ENCODE measurements at places on chromosomes 6 and 20. TPM values are rescaled to one million over a fixed set of nuclear protein-coding genes. Genes with fewer than 3 reads are reported as not detected.

DNA sequence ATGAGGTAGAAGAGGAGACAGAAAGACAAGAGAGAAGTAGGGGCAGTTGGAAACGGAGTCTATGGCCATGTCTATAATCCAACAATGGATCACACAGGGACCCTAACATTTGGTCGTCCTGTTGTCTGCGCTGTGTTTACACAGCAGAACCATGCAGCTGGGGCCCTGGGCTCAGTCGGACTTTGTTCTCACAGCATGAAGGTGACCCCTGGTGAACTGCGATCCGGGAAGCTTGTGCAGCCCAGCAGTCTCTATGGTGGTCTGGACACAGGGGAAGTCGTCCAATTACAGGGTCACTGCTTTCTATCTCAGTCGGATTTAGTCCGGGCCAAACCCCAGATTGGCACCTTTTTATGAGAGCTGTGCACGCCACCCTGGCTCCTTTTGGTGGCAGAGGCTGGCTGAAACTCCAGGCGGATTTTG is 153.6 kb downstream of the FOXA2 start:
- DNase-seq = no peak

DNA sequence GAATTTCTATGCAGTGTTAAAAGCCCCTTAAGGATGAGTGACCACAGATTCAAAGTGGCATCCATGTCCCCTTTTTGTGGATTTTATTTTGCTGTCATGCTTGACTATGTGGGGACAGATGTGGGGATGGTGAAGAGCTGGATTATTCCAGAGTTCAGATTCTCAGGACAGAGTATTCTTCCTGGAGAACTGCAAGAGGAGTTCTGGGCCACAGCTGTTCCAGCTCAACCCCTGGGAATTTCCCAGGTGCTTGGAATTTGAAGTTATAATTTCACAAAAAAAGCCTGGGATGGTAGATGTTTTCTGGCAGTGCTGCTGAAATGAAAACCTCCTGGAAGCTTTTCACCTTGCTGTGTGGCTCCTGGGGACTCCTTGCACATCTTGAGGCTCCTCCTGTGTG is 671.8 kb upstream of the MARCKS start:
- DNase-seq = no peak

DNA sequence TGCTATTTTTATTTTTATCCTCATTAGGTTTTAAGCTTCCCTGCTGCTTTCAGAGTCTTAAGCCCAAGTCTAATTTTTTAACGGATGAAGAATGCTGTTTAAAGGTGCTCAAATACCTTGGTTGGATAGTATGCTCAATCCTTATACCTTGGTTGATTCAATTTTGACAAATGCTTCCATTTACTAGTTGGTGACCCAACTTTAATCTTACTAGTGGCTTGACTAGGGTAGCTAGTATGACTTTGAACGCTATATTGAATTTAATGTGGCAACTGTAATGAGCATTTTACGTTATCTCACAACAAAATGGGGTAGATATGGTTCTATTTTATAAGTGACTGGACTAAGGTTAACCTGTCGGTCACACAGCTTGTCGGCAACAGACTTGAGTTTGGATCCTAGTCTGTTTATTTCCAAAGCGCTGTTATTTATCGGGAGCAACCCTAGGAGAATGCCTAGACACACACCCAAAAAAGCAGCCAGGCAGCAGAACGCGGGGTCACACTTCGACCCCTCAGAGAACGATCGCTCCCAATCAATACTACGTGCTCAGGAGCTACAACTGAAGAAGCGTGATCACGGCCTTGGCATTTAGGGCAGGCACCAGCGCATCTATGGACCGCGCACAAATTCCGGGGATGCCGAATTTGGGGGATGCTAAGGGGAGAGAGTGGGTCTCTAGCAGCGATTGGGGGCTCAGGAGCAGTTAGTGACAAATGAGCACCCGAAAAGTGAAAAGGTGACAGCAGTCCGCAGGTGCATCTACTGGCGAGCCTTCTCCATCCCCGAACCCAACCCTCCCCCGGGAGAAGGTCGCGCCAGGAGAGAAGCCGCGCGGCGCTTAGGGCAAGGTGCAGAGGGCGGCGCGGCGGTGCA is 586 bp upstream of the ALDH5A1 start:
- no peak for DNase-seq

GRCh38 chr6:40723967-40724366 is 136.8 kb upstream of the LRFN2 start:
- no peak for DNase-seq

DNA sequence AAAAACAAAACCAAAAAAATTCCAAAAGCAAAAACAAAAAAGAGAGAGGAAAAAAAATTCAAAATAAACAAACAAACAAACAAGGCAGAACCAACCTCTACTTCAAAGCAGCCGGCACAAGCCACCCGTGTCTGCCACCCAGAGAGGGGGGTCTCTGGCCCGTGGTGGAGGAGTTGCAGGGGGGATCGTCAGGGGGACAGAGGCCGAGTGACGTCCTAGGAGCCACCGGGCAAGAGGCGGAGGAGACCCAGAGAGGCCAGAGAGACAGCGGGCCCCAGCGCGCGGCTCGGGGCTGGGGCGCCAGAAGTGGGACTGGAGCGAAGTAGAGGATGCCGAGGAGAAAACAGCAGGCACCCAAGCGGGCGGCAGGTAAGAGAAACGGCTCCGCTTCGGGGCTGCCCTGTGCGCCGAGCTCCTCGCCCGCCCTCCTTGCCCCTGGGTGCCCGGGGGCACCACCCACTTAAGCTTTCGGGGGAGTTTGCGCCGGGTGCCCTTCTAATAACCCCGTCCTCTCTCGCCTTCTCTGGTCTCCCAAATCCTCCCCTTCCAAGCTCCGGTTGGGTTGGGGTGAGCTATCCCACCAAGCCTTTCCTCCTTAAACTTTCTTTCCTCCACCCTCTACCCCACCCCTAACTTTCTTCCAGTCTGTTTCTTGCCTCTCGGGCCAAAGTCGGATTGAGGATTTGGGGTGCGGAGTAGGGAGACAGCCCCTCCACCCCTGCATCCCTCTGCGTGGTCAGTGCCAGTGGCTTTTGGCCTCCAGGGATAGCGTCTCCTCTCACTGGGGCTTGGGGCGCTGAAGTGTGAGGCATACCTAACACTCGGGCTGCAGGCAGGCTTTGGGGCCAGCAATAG is 1.0 kb downstream of the TSHZ2 start:
- DNase-seq = no peak

The POU5F1 gene
- 0.90 TPM for polyA plus RNA-seq

The EMILIN3 gene
- 4.1 TPM for polyA plus RNA-seq

The SEMG1 gene
- polyA plus RNA-seq = not detected

Data from right lung (tissue), 10 donors.